ENCODE measurements at places on chromosomes 2 and 18. TPM values are rescaled to one million over a fixed set of nuclear protein-coding genes. Genes with fewer than 3 reads are reported as not detected.

The SRD5A2 gene
- total RNA-seq = not detected

The CSRNP3 gene
- total RNA-seq = 3.7 TPM

The TMEM37 gene
- total RNA-seq = 11.0 TPM

The CNDP1 gene
- 0.49 TPM for total RNA-seq

The CLASP1 gene
- total RNA-seq = 67.6 TPM

The NTSR2 gene
- total RNA-seq = not detected

The TUBB8B gene
- not detected for total RNA-seq

The SERPINB2 gene
- total RNA-seq = 0.27 TPM

- no peaks in the 10 kb centered on the region for H3K4me1 ChIP-seq
- H3K4me3 ChIP-seq = no peak overlapping the region
- no peak for DNase-seq
- H3K27ac ChIP-seq = no peak overlapping the region
- H3K27me3 ChIP-seq = no peaks in the 10 kb centered on the region
- H3K36me3 ChIP-seq = no peaks in the 10 kb centered on the region
Measured at GRCh38 chr18:63763831-63764600, 11.2 kb upstream of the SERPINB7 start.

DNA sequence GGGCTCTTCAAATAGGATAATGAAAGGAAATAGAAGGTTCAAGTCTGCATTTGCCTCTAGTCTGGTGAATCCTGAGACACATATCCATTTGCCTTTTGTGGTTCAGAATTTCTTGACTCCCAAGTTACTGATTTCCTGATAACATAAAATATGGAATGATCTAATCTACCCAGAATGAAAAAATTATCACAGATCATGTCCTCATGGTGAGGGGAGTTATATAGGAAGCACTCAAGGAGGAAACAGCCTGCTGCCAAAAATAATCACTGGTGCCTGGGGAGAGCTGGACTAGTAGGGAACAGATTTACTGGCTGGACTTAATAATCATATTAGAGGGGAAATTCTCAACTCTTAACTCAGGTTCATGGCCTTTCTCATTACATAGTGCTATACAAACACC lies 95.5 kb upstream of the STK17B start:
- H3K27me3 ChIP-seq = no peaks in the 10 kb centered on the region
- no peak for DNase-seq
- no peak overlapping the region for H3K4me3 ChIP-seq
- no peaks in the 10 kb centered on the region for H3K4me1 ChIP-seq

- no peak for DNase-seq
- H3K4me3 ChIP-seq = no peak overlapping the region
- H3K4me1 ChIP-seq = no peaks in the 10 kb centered on the region
- H3K36me3 ChIP-seq = no peaks in the 10 kb centered on the region
- H3K27me3 ChIP-seq = no peaks in the 10 kb centered on the region
Measured at GRCh38 chr2:205883965-205884364, 201.7 kb downstream of the NRP2 start.

- no peak for DNase-seq
- no peaks in the 10 kb centered on the region for H3K36me3 ChIP-seq
- no peaks in the 10 kb centered on the region for H3K27me3 ChIP-seq
- H3K4me3 ChIP-seq = no peak overlapping the region
Measured at GRCh38 chr2:17579605-17580318, 39.3 kb downstream of the VSNL1 start.

DNA sequence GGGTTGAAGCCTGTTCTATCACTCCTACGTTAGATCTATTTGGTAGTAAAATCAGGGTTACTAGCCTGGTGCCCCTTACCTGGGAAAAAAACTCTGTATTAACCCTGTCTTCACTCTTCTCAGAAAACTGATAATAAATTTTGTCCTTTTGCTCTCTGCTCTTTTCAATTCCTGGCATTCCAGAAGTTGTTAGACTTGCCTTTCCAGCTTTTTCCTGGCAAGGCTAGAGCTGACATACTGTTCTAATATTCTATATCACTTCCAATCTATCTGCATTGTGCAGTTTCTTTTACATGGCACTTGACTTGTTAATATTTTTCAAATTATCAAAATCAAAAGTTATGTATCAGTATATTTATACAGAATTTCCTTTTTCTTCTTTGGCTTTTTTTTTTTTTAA lies 162.2 kb downstream of the FIGN start:
- no peaks in the 10 kb centered on the region for H3K36me3 ChIP-seq
- no peaks in the 10 kb centered on the region for H3K27me3 ChIP-seq
- no peak for DNase-seq
- H3K27ac ChIP-seq = no peak overlapping the region

- no peak for DNase-seq
- H3K27me3 ChIP-seq = no peaks in the 10 kb centered on the region
- H3K4me3 ChIP-seq = no peak overlapping the region
- H3K27ac ChIP-seq = no peak overlapping the region
Measured at GRCh38 chr2:105497094-105497493, 98.2 kb upstream of the FHL2 start.

DNA sequence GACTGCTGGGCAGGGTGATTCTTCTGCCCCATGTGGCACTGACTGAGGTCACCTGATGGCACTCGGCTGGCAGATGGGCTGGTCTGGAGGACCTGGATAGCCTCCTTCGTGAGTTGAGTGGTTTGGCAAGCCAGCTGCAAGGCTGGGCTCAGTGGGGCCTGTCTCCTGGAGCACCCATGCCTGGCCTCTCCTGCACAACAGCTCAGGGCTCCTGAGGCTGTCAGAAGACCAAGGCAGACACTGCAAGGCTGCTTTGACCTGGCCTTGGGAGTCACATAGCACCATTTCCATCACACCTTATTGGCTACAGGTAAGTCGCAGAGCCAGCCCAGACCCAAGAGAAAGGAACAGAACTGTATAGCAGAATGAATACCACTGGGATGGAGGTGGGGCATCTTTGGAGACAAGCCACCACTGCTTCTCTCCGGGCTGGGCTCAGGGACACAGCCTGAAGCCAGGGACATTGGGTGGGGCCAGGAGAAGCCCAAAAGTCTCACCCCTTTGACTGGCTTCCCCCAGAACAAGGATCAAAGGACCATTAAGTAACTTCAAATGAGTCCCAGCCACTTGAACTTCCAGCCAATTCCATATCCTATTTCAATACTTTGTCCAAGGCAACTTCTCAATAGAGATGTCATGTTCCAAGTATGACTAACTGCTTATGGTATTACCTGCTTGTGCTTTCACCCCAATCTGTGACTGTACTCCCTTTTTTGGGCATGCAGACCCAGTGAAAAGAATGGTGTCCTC lies 156.3 kb downstream of the CABLES1 start:
- no peak for DNase-seq
- peaks cover 2% of the 10 kb centered on the region for H3K4me1 ChIP-seq
- H3K27ac ChIP-seq = no peak overlapping the region
- no peak overlapping the region for H3K4me3 ChIP-seq
- no peaks in the 10 kb centered on the region for H3K36me3 ChIP-seq
- H3K27me3 ChIP-seq = no peaks in the 10 kb centered on the region
